DMS79 (cell line): ENCODE measurements at places on chromosomes 1 and 21.

DNA sequence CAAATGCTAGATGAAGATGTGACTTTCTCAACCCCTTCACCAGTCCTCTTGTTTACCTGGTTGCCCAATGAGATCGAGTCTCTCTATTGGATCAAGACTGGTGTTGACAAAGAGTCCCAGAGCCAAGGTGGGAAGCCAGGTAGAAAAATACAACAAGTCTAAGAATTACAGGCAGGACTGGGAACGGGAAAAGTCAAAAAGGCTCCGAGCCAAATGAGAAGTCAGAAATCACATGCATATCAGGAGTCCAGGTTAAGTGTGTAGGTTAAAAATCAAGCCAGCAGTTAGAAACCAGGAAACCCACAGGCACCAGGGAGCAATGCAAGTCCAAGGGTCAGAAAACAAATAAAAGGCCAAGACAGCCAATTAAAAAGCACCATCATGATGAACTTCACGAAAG is 27.4 kb upstream of the DUSP23 start:
- DNase-seq = no peak

GRCh38 chr1:184302346-184302745 is 84.5 kb upstream of the C1orf21 start:
- DNase-seq = no peak

- DNase-seq = no peak
These were observed 158.2 kb downstream of the ZSCAN20 start for GRCh38 chr1:33630686-33631085.

DNA sequence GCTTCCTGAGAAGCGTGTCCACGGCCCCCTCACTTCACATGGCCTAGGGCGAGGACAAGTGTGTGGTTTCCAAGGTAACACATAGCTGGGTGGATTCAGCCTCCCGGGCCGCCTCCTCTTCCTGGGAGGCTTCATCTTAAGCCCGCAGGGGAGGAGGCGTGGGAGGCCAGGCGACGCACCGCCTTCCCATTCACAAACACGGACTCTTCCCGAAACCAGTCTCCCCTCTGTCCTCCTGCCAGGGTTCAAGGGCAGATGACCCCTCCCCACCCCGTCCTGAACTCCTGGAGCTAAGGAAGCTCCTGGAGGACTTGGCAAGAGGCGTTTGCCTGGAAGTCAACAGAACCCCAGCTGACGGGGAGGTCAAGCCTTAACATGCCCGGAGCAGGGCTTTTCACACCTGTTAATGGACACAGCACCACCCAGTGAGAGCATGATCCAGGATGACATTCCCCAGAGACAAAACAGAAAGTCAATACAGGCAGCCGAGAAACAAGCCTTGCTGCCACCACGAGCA is 56.7 kb downstream of the KCNN3 start:
- DNase-seq = peak; percentile 61

DNA sequence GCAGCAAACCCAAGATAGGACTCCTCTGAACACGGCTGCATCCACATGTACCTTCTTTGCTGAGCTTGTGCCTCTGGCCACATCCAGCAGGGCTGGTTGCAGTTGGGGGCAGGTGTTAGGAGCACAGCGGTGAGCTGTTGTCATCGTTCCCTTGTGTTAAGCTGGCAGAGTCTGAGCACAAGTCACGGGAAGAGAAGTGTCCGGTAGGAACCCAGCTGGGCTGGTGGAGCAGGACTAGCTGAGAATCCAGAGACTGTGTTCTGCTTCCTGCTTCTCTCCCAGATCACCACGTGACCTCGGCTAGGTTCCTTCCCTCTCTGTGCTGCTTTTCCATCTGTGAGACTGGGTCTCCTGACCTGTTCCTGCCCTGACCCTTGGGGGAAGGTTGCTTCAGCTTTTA is 105.1 kb downstream of the PCBP3 start:
- DNase-seq = no peak

GRCh38 chr1:42733415-42734200 is 6.4 kb downstream of the CLDN19 start:
- no peak for DNase-seq

- no peak for DNase-seq
These were observed 33.1 kb upstream of the COG2 start for GRCh38 chr1:230609208-230609607.

GRCh38 chr1:19869929-19870328 is 12.3 kb upstream of the OTUD3 start:
- no peak for DNase-seq

DNA sequence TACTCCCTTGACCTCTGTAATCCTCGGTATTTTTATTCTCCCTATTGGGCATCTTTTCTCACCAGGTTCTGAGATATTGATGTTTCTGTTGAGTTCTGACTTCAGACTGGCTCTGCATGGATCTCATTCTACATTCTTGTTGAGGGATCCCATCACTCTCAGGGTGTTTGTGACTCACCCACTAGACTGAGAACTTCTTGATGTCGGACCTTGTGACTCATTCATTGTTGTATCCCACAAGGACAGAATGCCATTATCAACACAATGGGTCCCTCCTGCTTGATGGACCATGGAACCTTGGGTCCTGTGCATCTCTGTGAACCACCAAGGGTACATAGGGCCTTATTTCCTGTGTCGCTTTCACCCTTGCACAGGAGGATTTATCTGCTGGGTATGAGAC is 174.1 kb downstream of the PBX1 start:
- no peak for DNase-seq

DNA sequence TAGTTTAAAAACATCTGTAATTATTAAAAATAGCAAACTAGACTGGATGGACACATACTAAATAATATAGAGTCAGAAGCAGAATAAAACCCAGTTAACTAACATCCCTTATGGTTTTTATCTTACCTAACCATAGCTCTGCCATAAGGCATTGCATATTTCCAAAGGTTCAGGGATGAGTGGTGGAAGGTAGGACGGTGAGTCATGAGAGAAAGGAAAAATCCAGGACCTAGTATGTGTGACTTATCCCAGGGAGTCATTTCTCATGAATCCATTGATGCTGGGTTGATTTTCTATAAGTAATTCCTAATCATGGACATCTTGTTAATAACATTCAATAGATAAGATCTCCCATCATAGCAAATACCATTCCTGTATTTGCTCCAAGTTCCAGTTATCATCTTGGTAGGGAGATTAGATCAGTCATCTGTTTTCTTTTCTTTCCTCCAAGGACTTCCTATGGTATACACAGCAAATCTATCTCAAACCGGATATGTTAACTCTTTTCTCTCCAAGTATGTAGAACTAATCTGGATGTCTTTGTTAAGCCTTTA is 490.7 kb upstream of the B3GALT2 start:
- no peak for DNase-seq

DNA sequence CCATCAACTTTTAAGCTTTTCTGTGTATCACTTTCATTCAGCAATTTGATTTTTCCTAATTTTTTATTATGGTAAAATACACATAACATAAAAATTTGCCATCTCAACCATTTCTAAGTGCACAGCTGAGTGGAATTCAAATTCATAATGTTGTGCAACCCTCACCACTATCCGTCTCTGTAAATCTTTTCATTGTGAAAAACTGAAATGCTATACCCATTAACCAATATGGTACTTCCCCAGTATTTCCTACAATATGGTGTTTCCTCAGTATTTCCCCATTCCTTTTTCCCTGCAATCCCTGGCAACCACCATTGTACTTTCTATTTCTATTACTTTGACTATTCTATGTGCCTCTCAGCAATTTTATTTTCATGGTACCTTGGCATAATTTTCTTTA is 6.8 kb downstream of the STPG1 start:
- DNase-seq = no peak

DNA sequence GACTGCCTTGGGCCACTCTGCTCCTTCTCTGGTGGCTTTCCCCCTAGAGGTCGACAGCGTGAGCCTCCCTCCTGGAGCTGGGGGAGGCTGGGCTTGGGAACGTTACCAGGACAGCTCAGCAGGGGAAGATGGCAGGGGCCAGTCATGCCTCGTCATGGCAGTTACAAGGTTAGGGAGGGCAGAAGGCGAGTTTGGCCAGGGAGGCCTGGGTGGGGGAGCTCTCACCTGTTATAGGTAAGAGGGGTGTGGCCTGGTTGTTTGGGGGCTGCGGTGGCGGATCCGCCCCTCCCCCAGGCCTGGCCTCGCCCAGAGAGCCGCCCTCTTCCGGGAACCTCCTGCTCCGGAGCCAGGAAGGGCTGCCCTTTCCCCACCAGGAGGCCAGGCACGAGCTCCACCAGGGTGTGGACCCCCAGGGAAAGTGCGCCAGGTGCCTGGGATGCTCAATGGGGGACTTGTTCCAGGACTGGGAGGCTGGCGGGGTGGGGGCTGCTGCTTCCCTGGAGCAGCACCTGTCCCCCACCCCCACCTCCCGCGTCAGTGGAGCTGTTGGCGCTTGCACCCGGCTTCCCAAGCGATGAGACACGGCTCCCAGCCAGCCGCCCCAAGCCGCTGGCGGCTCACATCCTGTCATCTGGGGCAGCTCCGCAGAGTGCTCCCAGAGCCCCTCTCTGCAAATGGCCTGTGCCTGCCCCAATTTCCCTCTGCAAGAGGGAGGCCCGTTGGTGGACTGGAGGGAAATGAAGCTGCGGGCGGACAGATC is 23.6 kb upstream of the PKP1 start:
- DNase-seq = no peak
